ENCODE measurements at places on chromosomes 1 and 21.

DNA sequence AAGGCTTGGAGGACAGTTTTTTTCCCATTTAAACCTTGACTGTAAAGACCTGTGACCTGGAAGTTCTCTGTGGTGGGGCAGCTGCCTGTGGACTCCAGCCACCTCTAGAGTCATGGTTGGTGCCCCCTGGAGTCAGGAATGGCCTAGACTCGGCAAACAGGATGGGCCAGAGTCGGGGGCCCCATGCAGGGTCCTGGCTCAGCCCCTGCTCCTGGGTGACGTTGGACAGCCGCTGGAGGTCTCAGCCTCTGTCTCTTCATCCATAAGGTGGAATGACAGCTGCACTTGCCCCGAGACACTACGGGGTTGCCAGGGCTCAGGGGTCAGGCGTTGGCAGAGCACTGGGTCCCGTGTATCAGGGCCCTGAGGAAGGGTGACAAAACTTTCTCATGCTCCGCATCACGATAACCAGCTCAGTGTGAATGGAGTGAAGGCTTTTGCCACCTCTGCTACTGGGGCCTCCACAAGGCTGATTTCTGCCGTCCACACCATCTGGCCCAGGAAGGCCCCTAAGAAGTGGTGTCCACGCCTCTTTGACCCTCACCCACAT is 58.5 kb upstream of the TTC34 start:
- no peak for DNase-seq

DNA sequence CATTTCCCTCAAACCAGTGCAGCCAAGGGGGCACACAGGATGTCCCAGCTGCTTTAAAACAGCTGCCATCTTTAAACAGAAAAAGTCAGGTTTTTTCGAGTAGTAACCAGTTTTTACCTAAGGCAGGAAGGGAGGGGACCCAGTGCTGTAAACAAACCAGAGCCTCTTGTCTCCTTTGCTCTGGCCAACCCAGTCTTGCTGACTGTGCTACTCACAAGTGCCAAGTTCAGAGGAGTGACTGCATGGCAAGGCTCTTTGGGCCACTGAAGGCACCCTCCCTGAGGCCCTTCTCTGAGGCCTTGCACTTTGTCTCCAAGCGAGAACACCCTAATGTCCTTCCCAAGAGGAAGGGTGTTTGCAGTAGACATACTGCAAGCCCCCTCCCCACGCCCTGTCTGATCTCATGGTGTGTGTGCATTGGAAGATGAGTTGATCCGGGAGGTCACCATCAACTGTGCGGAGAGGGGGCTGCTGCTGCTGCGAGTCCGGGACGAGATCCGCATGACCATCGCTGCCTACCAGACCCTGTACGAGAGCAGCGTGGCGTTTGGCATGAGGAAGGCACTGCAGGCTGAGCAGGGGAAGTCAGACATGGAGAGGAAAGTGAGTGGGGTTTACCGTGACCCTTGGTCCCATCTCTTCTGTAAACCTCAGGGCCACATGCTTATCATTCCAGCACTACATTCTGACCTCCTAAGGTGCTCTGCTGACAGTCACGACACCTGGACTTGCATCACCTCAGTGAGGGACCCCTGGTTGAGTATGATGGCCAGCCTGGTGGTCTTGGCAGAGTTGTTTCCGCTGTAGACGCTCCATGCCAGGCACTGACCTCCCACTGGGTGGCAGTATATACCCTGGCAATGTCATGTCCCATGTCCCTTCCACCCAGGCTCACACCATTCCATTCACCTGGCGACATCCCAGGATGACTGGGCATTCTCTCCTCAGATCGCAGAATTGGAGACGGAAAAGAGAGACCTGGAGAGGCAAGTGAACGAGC is 4.7 kb downstream of the DNALI1 start:
- DNase-seq: peak; percentile 47

GRCh38 chr1:184310157-184310819 is 76.5 kb upstream of the C1orf21 start:
- no peak for DNase-seq

GRCh38 chr1:67647036-67647798 is 37.8 kb upstream of the GADD45A start:
- DNase-seq: no peak

- no peak for DNase-seq
Observed at GRCh38 chr1:54328066-54328636, 78.0 kb downstream of the SSBP3 start.

- DNase-seq: no peak
Observed at GRCh38 chr1:230226007-230226800, 159.2 kb downstream of the GALNT2 start.

GRCh38 chr1:32786856-32787255 is 30.3 kb downstream of the YARS1 start:
- DNase-seq: no peak

DNA sequence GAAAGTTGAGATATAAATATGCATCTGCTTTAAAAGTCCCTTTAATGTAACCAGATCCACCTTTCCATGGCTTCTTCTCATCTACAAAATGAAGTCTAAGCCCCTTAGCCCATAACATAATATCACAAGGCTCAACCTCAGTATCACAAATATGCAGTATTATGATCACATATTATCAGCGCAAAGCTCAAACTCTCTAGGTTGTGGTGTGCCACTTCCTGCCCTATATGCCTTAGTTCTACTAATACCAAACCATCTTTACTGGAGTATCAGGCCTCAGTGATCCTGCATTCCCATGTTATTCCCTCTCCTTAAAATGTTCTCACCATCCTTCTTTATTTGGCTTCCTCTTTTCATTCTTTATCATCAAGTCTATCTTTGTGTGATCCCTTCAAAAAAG is 301.8 kb downstream of the NEGR1 start:
- DNase-seq: no peak

- no peak for DNase-seq
Observed at GRCh38 chr21:43627527-43627926, 31.8 kb downstream of the HSF2BP start.

DNA sequence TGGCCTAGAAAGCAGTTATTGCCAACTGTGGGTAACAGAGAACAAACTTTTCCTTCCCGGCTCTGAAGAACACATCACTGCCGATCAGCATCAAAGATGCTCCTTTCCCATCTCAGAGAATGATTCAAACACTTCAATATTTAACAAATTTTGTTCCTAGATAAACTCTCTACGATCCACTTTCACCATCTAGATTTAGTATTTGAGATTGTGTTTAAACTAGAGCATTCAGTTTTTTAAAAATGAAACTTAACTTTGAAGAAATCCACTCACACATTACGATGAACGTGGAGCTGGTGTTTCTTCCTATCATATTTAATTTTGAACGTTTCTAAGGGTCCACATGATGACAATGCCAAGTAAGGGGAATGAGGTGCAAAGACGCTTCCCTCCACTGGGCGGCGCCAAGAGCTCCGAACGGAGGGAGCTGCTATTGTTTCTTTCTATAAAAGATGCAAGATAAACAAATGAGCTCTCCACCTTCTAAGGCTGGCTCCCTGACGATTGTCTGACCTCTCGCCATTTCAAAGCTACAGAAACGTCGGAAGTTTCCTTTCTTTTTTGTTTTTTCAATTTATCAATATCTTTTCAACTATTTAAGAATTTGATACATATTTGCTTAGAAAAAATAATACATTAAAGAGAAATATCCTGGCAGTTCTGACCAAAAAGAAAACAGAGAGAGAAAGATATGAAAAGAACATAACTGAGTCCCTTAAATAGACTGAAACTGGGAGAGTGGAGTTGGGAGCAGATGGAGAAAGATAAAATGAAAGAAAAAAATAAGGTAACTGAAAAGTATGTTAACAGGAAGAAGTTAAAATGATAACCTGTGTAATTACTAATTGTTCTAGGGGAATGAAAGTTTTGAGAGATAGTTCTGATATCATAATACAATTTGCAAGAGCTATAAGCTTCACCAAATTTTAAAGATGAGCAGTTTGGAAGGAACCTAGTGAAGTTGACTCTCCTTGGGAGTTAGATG is 4.4 kb upstream of the BARHL2 start:
- peak; percentile 61 for DNase-seq
